ENCODE measurements at places on chromosomes 12 and 14.

DNA sequence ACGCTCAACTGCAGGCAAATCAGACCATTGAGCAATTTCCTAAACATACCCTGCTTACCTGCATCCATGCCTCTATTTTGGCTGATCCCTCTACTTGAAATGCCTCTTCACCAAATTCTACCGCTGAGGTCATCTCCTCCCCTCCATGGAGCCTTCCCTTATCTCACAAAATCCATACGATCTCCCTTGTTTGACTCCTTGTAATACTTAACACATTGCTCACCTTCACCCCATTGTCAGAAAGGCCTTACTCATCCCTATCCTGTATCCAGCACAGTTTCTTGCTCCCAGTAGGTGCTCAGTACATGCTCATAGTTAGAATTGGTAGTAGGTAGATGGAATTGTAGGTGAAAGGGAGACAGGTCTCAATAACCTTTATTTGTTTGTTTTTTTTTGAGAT is 5.4 kb downstream of the DDN start:
- DNase-seq, result no peak

DNA sequence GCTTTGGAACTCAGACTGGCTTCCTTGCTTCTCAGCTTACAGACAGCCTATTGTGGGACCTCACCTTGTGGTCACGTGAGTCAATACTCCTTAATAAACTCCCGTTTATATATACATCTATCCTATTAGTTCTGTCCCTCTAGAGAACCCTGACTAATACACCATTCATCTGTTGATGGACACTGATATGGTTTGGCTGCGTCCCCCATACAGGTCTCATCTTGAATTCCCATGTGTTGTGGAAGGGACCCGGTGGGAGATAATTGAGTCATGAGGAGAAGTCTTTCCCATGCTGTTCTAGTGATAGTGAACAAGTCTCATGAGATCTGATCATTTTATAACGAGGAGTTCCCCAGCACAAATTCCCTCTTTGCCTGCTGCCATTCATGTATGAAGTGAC is 57.0 kb downstream of the OTOGL start:
- no peak for DNase-seq

DNA sequence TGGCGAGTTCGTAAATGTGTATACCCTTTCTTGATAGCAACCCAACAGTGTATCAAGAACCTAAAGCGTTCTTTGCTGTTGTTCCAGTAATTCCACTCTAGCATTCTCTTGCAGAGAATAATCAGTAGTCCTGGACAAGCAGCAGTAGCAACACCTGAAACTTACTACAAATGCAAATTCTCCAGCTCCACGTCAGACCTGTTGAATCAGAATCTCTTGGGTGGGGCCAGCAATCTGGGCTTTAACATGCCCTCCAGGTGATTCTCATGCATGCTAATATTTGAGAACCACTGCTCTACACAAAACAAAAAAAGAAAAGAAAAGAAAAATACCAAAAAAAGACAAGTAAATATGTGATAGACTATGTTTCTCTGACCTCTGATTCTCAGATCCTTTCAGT is 10.1 kb downstream of the PTGDR start:
- DNase-seq, result no peak

DNA sequence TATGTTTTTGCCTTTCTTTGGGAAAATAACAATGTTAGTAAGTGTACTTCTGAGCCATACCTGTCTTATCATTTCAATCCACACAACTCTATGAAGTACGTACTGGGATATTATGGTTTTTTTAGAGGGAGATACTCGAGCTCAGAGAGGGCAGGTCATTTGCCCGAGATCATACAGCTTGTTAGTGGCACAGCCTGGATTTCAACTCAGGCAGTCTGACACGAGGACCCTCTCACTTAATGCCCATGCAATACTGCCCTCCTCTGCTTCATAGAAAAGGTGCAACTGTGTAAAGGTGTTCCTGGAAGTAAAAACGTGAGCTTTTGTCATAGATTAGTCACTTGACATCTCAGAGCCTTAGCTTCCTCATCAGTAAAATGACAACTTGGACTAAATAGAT is 128.0 kb downstream of the NDUFA12 start:
- DNase-seq, result peak; percentile 81

- DNase-seq, result peak; percentile 89
Observed at GRCh38 chr12:50103767-50104321, at the start of gene GPD1. TSS of gene GPD1 (plus strand) at chr12:50104008. CDS start at chr12:50104051, 43 bp downstream.

DNA sequence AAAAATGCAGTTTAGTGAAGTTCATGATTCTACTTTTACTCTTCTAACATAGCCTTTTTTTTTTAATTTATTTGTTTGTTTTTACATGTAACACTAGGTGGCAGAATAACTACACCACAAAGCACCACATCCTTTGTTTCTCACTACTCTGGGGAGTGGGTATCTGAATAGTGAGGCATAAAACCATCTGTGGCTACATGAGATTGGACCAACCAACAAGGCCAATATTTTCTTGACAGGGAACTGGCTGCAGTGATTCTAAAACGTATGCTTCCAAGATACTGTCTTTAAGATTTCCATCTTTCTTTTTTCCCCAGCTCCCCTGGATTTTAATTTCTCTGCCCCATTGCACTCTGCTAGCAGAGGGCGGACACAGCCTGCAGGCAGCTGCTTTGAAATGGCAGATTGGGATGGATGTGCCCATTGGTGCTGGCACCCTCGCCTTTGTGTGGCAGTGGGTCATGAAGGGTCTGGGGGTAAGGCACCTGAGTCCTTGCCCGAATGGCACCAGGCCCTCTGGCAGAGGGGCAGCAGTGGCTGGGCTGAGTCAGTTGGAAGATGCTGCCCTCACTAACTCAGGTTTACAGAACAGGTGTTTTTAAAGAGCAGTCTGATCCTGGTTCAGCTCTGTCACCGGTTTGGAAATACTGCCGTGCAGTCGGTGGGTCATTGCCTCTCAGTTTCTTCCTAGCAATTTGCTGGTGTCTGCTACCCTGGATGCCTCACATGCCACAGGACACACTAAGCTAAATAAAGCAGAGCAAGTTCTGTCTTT is 429.1 kb downstream of the RAD51B start:
- peak; percentile 72 for DNase-seq

GRCh38 chr14:50063876-50064420 is 52.4 kb downstream of the VCPKMT start:
- DNase-seq, result no peak

GRCh38 chr12:95326445-95326844 is 108.8 kb downstream of the VEZT start:
- DNase-seq, result no peak

GRCh38 chr14:80770114-80770908 is 171.2 kb downstream of the CEP128 start:
- no peak for DNase-seq

- no peak for DNase-seq
Observed at GRCh38 chr12:124175704-124176103, 119.2 kb upstream of the RFLNA start.

DNA sequence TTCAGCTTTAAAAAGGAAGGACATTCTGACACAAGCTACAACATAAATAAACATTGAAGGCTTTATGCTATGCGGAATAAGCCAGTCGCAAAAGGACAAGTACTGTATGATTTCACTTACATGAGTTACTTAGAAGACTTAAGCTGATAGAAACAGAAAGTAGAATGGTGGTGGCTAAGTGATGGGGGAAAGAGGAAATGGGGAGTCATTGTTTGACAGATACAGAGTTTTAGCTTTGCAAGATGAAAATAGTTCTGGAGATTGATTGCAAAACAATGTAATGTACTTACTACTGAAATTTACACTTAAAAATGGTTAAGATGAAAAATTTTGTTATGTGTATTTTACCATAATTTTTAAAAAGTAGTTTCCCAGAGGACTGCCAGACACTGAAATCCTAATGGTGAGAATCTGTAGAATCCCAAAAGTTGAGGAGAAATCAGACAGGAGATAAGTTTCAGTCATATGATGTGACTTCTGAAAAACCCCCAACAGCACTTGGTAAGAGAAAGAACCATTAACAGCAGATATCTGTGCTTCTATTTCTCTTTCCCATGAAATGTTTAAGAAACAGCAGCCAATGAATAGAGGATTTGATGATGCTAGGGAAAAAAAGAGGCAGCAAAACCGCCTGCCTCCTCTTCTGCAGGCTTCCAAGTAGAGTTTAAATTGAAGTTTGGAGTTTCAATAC is 16.6 kb upstream of the CLEC2A start:
- DNase-seq, result no peak

DNA sequence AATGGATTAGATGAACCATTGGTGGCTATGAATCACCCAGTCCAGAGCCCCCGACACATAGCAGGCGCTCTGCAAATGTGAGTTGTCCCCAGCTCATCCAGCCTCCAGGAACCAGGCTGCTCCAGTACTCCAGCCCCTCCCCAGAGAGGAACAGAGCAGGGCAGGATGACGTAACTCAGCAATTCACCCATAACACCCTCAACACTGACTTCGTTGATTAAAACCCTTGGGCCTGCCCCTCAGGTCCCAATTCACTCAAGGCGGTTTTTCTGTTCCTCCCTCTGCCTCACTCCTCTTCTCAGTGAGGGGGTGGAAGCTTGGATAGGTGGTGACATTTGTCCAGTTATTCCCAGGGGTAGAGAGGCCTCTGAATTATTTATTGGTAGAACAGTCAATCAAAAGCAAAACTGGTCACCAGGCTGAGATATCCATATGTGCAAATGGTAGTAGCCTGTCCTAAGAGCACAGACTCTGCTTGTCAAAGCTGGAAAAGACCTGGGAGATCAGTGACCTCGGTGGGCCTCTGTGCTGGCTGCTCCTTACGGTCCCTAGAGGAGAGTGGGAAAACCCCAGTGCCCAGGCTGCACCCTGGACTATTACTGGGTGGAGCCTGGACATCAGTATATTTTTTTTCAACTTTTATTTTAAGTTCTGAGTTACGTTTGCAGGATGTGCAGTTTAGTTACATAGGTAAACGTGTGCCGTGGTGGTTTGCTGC is 97.0 kb downstream of the CMKLR1 start:
- no peak for DNase-seq

GRCh38 chr14:33609582-33609981 is 341.3 kb downstream of the EGLN3 start:
- DNase-seq, result no peak

DNA sequence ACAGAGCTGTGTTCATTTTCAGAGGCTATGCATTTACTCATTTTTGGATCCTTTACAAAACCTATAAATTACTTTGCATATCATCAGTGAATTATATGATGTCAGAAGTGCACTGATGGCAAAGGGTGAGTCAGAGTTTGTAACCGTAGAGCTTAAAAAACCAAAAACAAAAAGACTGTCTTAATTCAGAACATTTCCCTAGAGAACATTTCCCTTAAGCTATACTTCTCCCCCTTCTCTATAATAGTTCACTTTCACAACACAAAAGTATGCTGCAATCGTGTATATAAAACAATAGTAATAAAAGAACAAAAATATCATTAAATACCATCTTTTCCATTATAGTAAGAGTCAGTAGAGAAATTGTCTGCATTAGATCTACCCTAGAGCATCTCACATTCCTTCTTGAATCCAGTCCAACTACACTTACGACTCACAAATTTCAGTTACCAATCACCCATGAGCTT is 934.9 kb downstream of the LRFN5 start:
- no peak for DNase-seq

GRCh38 chr12:21675096-21675495 is 17.5 kb upstream of the LDHB start:
- DNase-seq, result no peak

- DNase-seq, result no peak
Observed at GRCh38 chr12:124765581-124766489, 97.8 kb downstream of the SCARB1 start.

GRCh38 chr12:45907955-45908354 is 82.4 kb downstream of the SCAF11 start:
- DNase-seq, result no peak

GRCh38 chr12:13562915-13563742 is 366.6 kb downstream of the EMP1 start:
- DNase-seq, result no peak

- no peak for DNase-seq
Observed at GRCh38 chr12:12081836-12082497, 11.2 kb downstream of the BCL2L14 start.

DNA sequence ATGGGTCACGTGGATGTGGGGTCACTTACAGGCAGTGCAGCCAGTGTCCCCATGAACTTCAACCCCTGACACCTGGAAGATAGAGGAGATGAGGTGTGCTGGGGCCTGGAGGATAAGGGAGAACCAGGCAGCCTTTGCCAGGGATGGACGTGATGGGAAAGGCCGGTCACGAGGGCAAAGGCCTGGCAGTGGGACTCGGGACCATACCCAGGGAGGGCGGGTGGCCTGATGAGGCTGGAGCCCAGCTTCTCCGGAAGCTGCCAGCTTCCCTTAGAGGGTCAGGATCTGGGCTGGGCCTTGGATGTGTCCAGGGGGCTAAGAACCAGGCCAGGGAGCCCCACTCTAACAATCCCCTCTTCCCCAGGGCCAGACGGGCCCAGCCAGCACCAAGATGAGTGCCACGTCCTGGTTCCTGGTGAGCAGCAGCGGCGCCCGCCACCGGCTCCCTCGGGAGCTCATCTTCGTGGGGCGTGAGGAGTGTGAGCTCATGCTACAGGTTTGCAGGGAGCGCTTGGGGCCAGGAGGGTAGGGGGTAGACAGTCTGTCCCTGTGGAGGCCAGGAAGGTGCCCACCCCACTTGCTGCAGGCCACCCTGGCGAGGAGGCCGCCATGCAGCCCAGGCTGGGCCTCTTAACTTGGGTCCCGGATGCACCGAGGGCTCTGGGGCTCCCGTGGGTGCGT is 3.1 kb downstream of the CEP170B start:
- no peak for DNase-seq

DNA sequence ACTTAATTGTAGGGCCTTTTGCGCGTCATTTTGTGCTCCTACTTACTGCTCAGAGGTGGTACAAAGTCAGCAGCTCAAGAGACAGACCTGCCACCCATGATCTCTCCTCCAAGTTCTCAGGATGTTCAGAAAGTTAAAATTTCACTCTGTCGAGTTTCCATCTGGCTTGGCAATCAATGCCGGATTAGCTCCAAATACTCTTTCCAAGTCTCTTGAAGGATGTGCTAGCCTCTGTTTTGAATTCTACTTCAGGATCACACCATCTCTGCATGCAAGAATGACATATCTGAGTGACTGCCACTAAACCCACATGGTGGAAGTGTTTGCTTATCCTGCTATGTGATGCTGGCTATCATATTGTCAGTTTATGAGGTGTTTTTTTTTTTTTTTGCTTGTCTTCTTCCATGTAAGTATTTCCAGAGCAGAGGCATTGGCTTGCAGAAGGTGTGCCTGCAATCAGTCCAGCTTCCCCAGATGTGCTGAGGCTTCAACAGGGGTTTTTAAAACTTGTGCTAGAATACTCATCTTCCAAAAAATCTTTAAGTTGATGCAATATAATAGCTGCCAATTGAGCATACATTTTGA is 125.6 kb downstream of the RGS6 start:
- DNase-seq, result no peak

GRCh38 chr14:24086193-24086955 is 7.7 kb upstream of the PCK2 start:
- no peak for DNase-seq

GRCh38 chr14:45156067-45156466 is 20.3 kb downstream of the FANCM start:
- no peak for DNase-seq
